ENCODE measurements at places on chromosomes 2 and 18.

DNA sequence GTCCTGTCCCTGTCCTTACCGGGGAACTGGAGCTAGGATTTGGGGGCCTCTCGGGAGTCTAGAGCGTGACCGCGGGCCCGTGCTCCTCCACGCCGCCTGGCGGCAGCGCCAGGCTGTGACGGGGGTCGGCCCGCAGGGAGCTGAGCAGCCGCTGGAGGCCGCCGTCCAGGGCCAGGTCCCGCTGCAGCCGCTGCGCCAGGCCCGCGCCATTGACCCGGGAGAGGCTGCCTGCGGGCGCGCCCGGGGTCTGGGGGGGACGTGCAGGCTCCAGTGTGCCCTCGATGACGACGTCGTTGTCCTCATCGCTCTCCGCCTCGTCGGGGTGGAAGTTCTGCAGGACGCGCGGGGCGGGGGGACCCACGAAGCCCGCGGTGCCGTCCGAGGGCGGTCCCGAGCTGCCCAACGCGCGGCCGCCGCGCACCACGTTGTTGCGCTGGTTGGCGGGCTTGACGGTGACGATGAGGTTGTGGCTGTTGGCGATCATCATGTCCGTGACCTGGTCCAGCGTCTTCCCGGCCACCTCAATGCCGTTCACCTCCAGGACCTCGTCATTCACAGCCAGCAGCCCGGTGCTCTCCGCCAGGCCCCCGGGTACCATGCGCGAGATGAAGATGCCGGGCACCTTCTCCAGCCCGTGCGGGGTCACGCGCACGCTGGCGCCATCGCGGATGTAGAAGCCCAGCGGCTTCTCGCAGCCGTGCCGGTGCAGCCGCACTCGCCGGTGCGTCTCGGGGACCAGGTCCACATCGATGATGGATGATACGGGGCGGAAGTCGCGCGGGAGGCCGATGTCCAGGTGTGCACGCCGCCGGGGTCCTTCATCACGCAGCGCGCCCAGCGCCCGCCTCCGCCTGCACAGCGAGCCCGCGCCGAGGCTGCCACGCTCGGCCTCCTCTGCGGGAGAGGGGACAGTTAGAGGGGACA is 50.9 kb downstream of the ADNP2 start:
- no peak for DNase-seq

- no peak for DNase-seq
These were observed 276.9 kb upstream of the ERBB4 start for GRCh38 chr2:212815453-212815852.

DNA sequence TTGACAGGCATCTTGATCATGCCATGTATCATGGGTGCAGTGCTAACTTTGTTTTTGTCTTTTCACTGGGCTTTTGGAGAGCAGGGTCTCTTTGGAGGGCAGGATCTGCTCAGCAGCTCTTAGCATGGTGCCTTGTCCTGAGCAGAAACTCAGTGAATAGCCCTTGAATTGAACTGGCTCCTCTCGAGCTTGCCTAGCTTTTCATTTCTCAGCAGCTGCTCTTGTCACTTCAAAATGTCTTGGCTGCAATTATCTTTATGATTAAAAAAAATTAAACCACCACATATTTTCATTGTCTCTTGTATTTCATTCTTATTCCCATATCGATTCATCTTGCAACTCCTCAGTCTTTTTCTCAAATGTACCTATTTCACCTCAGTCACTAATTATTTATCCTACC is 50.5 kb downstream of the CCDC85A start:
- DNase-seq, result no peak

GRCh38 chr2:230411570-230412370 is 4.2 kb upstream of the SP100 start:
- DNase-seq, result peak; percentile 30

DNA sequence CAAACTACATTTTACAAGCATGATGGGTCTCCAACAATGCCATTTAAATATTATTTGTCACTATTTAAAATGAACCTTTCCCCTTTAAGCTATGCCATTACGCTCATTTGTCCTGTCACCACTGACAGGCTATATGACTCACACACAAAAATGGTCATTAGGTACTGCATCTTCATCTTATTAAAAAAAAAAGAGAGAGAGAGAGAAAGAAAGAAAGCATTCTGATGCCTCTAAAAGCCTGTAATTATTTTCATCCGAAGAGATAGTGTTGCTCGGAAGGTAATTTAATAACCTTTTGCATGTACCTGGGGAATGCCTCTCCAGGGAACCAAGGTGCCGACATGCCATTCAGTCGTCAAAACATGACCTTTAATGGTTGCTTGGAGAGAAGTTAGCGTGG is 226.7 kb downstream of the ARHGAP15 start:
- no peak for DNase-seq

Measured in H4 (cell line).